Left ventricle myocardium inferior (tissue), 1 donor: ENCODE measurements at places on chromosomes 6 and 20. TPM values are rescaled to one million over a fixed set of nuclear protein-coding genes. Genes with fewer than 3 reads are reported as not detected.

SLC4A11 gene
- 0.11 TPM for total RNA-seq

E2F1 gene
- 1.2 TPM for total RNA-seq

OR2J3 gene
- total RNA-seq: not detected

HCK gene
- total RNA-seq: 4.3 TPM

ZC3H12D gene
- total RNA-seq: 0.25 TPM

DLGAP4 gene
- total RNA-seq: 51.7 TPM

- H3K27ac ChIP-seq: no peak overlapping the region
- H3K4me3 ChIP-seq: no peak overlapping the region
- H3K4me1 ChIP-seq: no peaks in the 10 kb centered on the region
- DNase-seq: no peak
- no peaks in the 10 kb centered on the region for H3K27me3 ChIP-seq
- peaks cover 33% of the 10 kb centered on the region for H3K36me3 ChIP-seq
Observed at GRCh38 chr6:109628158-109629000, 62.6 kb downstream of the AK9 start.

DNA sequence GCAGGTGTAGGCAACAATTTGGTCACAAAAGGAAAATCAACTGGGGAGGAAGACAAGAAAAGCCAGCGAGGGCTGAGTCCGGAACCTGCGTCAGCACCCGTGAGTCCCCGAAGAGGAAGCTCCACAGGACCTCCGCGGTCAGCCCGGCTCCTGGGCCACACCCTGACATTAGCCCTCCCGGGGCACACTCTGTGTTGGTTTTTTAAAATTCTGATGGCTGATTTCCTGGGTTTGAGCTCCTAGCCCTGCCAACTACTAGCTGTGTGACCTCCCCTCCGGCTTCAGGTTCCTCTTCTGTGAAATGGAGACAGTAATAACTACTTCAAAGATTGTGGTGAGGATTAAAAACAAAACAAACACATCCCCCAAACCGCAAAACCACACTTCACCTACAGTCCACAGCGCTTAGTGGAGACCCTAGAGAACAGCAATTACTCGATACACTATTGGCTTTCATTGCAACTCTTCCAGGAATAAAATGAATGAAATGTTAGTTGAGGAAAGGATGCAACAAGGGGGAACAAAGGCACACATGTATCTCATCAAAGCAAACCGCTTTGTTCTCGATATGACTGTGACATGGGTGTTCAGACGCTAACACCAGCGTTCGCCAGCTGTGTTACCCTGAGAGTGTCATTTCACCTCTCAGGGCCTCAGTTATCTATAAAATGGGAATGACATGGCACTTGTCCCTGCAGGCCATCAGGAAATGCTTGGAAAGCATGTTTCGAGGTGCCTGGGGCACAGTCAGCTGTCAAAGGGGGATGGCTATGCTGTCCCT is 985 bp downstream of the ZBP1 start:
- H3K27ac ChIP-seq: peak overlapping the region; percentile 30
- peaks cover 71% of the 10 kb centered on the region for H3K27me3 ChIP-seq
- H3K36me3 ChIP-seq: no peaks in the 10 kb centered on the region
- H3K4me1 ChIP-seq: peaks cover 10% of the 10 kb centered on the region
- DNase-seq: peak; percentile 63

DNA sequence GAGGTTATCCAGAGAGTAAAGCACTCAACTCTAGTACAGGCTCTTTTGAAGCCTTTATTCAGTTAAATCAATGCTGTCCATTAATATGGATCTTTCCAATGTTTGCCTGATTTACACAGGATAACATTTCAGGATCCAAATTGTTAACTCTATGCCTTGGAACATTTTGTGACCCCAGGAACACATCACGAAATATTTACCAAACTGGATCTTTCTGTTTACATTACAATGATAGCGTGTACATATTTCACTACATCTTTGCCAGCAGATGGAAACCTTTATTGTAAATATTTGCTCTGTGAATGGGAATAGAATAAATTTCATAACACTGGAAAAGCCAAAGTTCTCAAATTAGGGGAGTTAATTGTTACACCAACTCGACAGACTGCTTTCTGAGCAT is 23.5 kb downstream of the BPIFA2 start:
- H3K27me3 ChIP-seq: peaks cover 66% of the 10 kb centered on the region
- H3K4me1 ChIP-seq: no peaks in the 10 kb centered on the region
- no peak overlapping the region for H3K4me3 ChIP-seq
- no peak for DNase-seq

- no peak overlapping the region for H3K4me3 ChIP-seq
- no peaks in the 10 kb centered on the region for H3K4me1 ChIP-seq
- no peak overlapping the region for H3K27ac ChIP-seq
- H3K36me3 ChIP-seq: no peaks in the 10 kb centered on the region
- H3K27me3 ChIP-seq: no peaks in the 10 kb centered on the region
Observed at GRCh38 chr20:34165018-34165619, 53.1 kb upstream of the EIF2S2 start.

DNA sequence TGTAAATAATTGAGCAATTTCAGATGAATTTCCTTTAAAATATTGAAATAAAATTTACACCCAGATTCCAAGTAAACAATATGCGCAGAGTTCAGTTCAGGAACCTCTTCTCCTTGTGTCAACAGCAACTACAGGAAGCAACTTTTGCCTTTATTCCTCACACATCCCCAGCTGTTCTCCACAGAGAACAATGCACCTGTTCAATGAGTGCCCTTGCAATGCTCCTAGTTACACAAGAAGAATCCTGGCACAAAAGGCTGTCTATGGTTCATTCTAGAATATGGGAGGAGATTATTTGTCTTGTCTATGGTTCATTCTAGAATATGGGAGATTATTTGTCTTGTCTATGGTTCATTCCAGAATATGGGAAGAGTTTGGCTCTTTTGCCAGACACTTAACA is 454.9 kb downstream of the BTBD3 start:
- H3K27ac ChIP-seq: no peak overlapping the region
- H3K4me1 ChIP-seq: no peaks in the 10 kb centered on the region
- no peak for DNase-seq
- H3K4me3 ChIP-seq: no peak overlapping the region

DNA sequence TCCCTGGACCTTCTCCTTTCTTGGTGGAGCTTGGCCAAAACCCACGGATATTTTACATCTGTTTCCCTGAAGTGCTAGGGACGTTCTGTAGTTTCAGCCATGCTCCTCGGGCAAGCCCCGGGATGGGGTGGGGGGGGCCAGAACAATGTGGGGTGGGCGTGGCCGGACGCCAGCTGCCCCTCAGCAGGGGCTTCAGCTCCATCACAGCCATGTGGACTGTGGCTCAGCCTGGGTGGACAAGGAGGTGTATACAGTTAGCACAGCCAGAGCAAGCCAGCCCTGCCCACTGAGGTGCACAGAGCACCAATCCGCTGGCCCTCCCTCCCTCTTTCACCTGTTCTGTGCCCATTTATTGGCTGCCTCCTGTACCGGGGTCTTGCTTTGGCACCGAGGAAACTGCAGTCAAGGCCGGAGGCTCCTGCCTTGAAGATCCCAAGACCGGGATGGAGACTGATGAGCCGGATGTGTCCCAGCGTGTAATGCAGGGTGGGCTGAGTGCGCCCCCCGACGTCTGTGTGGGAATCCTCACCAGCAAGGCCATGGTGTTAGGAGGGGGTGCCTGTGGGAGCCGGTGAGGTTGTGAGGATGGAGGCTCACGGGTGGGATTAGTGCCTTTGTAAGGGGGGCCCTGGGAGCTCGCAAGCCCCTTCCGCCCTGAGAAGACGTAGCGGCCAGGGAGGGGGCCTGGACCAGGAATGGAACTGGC is 28.0 kb downstream of the FRMD1 start:
- no peak for DNase-seq
- no peak overlapping the region for H3K4me3 ChIP-seq
- H3K4me1 ChIP-seq: peaks cover 37% of the 10 kb centered on the region
- H3K27me3 ChIP-seq: no peaks in the 10 kb centered on the region
- H3K27ac ChIP-seq: peak overlapping the region; percentile 27

GRCh38 chr6:35594503-35595186 is 81.9 kb upstream of the TULP1 start:
- H3K36me3 ChIP-seq: peaks cover 62% of the 10 kb centered on the region
- peaks cover 91% of the 10 kb centered on the region for H3K4me1 ChIP-seq
- no peak overlapping the region for H3K4me3 ChIP-seq

GRCh38 chr6:167115054-167115453 is 7.8 kb upstream of the CCR6 start:
- H3K4me3 ChIP-seq: no peak overlapping the region
- H3K27me3 ChIP-seq: peaks cover 94% of the 10 kb centered on the region
- peaks cover 3% of the 10 kb centered on the region for H3K4me1 ChIP-seq
- H3K36me3 ChIP-seq: no peaks in the 10 kb centered on the region
- no peak overlapping the region for H3K27ac ChIP-seq
- DNase-seq: no peak

DNA sequence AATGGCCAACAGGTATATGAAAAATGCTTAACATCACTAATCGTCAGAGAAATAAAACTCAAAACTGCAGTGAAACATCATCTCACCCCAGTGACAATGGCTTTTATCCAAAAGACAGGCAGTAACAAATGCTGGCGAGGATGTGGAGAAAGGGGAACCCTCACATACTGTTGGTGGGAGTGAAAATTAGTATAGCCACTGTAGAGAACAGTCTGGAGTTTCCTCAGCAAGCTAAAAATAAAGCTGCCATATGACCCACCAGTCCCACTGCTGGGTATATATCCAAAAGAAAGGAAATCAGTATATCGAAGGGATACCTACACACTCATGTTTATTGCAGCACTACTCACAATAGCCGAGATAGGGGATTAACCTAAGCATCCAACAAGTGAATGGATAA is 23.4 kb upstream of the INSM1 start:
- H3K4me3 ChIP-seq: no peak overlapping the region
- no peaks in the 10 kb centered on the region for H3K4me1 ChIP-seq
- no peak for DNase-seq
- H3K36me3 ChIP-seq: no peaks in the 10 kb centered on the region
- H3K27me3 ChIP-seq: no peaks in the 10 kb centered on the region

- H3K4me1 ChIP-seq: peaks cover 12% of the 10 kb centered on the region
- H3K27ac ChIP-seq: no peak overlapping the region
- DNase-seq: no peak
- peaks cover 31% of the 10 kb centered on the region for H3K36me3 ChIP-seq
- no peaks in the 10 kb centered on the region for H3K27me3 ChIP-seq
Observed at GRCh38 chr20:25468126-25469075, 60.9 kb downstream of the GINS1 start.

DNA sequence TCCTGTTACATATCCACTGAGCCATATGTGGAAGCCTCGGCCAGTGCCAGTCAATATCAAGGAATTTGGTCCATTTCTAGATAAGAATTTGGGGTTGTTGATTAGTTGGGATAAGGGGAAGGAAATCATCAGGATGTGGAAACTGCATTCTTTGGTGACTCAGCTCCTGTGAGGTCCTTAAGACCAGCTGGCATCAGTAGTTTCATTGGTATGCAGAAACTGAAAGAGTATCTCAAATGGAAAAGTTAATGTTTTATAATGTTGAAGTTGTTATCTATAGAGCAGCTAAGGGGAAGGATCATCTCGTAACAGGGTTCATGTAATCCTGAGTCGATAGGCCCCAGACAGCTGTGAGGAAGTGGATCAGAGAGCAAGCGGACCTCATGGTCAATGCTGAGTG is 87.9 kb upstream of the PRND start:
- H3K27ac ChIP-seq: no peak overlapping the region
- no peak overlapping the region for H3K4me3 ChIP-seq
- no peaks in the 10 kb centered on the region for H3K4me1 ChIP-seq
- no peaks in the 10 kb centered on the region for H3K36me3 ChIP-seq
